ENCODE measurements at places on chromosomes 3 and 15.

GRCh38 chr3:11499144-11499543, 144.6 kb downstream of the VGLL4 start:
- DNase-seq, result peak; percentile 99

GRCh38 chr3:5053021-5053831, 68.9 kb upstream of the ARL8B start:
- DNase-seq, result peak; percentile 93

DNA sequence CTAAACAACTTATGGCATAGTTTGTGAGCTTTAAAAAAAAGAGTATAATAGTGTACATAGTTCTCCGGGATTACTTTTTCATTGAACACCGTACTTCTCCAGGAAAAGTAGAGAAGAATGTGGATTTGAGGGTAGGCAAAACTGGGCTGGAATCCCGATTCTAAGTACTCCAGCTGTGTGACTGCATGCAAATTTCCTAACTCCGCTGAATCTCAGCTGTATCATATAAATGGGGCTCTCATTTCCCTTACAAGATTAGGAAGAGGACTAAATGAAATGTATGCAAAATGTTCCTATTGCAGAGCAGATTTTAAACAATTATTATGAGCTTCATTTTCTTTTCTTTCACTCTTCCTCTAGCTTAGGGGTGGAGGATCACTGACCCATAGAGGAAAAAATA, 70.3 kb upstream of the HERC1 start:
- DNase-seq, result no peak

DNA sequence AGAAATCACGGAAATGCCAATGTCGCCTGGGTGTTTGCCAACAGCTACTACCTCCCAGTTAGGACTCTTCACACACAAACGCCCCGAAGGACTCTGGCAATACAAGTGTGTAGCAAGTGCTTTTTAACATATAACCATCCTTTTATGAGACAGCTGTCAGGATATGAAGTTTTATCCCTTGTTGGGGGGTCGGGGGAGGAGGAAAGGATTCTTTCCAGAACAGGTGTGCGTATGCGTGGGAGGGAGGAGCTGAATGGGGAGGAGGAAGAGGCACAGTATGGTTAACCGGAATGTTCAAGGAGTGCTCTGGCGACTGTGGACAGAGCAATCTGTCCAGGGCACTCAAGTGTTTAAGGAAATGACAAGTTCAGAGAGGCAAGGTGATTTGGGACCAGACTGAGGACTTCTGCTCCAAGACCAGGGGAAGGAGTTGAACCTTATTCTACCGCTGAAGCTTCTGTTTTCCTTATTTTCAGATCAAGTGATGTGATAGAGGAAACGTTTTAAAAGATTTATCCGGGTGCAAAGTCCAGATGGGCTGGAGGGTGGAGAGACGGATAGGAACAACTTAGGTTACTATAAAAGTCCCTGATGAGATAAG, 1.3 kb downstream of the TSPAN3 start:
- DNase-seq, result no peak

- DNase-seq, result no peak
These were observed 10.4 kb downstream of the VILL start for GRCh38 chr3:38000965-38001455.

- no peak for DNase-seq
These were observed 40.0 kb upstream of the CMSS1 start for GRCh38 chr3:99777708-99778107.

DNA sequence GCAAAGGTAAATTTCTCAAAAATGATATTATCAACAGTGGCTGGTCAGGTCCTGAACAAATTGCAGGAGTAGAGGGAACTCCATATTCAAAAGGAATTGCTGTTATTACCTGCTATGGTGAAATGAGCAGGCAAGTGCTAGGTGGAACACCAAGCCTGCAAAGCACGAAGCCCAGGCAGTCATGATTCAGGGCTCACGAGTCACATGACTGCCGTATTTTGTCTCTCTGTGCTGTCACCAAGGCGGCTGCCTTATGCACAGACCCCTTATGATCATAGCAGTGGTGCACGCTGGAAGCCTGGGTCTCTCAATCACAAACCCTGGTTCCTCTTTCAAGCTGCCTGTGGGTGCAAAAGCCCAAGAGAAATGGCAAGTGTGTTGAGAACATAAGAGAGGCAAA, 24.4 kb downstream of the SLC12A1 start:
- DNase-seq, result no peak

All from fibroblast of upper back skin (primary cell).